ENCODE measurements at places on chromosomes 3 and 15.
A peak's percentile ranks its signal among the peaks of the same experiment; 100 is the strongest.

GRCh38 chr3:123686251-123686650 lies 101.4 kb upstream of the HACD2 start:
- DNase-seq: peak; percentile 34

DNA sequence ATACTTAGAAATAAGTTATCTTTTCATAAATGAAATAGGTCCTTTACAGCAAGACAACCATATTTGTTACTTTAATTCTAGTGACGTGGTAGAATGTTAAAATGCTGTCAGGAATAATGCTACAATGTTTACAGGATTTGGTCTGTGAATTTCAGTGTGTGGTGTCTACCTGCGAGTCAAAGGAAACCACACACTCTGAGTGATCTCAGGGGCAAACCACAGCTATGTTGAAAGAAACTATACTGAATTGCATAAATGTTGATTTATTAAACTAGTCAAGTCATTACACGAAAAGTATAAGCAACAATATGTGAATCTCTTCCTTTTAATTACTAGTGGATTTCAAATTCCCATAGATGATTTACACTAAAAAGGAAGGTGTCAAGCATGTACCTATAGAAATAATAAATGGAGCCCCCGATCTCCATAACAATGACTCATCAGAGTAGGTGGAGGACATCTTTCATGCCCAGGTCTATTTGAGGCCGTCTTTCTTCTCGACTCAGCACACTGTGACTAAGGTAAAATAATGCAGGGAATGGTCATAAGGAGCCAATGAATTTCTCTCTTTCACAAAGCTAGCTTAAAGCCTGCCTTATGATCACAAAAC lies 463.0 kb downstream of the ERC2 start:
- peak; percentile 8 for DNase-seq

GRCh38 chr15:76577879-76578512 lies 241.4 kb downstream of the ISL2 start:
- no peak for DNase-seq

GRCh38 chr3:126313580-126314304 lies 43.5 kb downstream of the KLF15 start:
- DNase-seq: no peak

- DNase-seq: no peak
Measured at GRCh38 chr3:42501681-42502428, 588 bp upstream of the VIPR1 start.

- no peak for DNase-seq
Measured at GRCh38 chr15:67760901-67761300, 64.4 kb upstream of the SKOR1 start.

DNA sequence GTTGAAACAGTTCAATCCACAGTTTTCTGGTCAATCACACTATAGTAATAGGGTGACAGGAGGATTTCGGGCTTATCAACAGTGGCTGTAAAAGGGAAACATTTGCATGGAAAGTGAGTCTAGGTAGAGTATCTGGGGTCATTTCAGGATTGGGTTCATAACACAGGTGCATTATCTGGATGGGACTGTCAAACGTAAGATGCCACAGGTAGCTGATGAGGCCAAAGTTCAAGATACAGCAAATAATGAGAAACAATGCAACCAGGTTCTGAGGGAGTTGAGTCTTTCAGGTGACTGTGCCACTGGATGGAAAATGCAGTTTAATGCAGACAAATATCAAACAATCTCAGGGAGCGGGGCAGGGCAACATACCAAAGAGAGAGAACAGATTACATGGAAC lies 62.2 kb downstream of the WDR76 start:
- no peak for DNase-seq

- DNase-seq: no peak
Measured at GRCh38 chr3:8980756-8981257, 17.5 kb upstream of the RAD18 start.

DNA sequence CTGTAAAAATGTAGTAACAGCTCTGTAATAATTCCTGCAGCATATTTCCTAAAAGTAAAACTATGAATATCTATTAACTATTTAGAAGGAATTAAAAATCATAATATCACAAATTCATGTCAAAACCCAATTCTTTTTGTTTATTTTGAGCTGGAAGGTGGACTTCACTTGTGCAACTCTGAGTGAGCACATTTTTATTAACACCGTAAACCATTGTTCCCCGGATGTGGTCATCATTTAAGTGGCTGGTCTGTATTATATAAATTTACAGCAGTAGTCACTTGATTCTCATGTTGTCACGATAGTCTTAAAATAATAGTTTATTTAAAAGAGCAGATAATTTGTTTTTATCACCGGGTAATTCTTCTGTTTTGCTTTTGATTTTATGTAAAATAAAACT lies 43.0 kb upstream of the UTS2B start:
- no peak for DNase-seq

DNA sequence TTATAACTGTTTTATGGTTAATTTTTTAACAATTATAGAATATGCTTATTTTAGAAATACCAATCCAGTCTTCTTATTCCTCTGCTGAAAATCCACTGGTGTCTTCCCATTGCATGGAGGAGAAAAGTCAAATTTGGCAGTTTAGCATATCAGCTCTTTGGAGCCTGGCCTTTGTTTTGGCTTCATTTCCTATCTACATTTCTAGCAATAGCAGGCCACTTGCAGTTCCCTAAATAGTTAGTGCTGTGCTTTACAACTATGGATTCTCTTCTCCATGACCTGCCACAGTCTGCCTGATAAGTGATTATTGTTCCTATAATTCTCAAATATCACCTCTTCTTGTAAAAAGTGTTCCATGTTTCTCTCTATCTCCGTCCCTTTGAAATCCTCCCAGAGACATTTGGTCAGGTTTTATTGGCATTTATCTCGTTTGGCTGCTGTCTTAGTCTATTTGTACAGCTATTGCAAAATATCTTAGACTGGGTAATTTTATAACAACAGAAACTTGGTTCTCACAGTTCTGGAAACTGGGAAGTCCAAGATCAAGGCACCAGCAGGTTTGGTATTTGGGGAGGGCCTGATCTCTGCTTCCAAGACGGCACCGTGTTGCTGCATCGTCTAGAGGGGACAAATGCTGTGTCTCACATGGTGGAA lies 8.2 kb upstream of the SEC22A start:
- no peak for DNase-seq

- DNase-seq: no peak
Measured at GRCh38 chr3:49248840-49249227, 28.2 kb downstream of the C3orf62 start.

DNA sequence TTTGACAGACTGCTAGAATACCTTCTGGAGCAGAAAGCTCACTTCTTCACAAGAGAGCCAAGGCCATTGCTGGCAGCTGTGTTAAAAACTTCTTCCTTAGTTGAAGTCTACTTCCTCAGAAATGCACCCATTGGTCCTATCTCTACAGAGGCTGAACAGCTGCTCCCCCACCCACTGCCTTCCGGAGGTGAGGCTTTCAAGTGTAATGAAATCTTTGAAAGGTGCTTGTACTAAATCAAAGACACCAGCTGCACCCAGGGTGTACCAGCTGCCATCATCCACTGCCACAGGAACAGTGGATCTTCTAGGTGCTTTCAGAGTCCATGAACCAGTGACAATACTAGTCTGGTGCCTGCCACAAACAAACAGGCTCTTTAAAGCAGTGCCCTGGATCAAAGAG lies 26.4 kb upstream of the HERC1 start:
- no peak for DNase-seq
